ENCODE measurements at places on chromosomes 4 and X.

- no peak for DNase-seq
Observed at GRCh38 chrX:46180258-46180687, 364.9 kb downstream of the ZNF674 start.

DNA sequence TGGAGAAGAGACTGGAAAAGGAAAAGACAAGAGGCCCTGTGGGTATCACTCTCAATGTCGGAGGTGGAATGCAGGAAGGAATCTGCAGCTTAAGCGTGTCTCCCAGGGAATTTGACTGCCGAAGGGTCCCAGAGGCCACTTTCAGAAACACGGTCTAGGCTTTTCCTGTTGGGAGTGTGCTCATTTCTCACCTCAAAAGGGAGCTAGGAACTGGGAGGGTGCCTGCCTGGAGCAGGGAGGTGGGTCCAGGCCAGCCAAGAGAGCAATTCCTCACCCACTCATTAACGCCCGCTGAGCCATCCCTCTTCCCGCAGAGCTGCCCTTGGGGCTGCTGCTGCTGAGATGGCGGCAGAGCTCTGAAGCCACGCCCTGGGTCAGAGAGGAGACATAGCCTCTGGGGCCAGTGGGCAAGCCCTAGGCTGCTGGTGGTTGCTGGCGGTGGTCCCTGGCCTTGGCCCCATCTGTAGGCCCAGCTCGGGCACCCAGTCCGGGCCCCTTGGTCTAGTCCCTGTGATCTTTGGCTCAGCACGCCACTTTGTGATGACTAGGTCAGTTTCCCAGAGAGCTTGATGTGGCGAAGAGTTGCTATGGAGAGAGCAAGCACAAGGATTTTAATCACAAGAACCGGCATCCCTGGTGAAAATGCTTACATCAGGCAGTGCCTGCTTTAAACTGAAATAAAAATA is 4.1 kb downstream of the ZNF185 start:
- DNase-seq: no peak

GRCh38 chr4:110780538-110780937 is 157.7 kb upstream of the PITX2 start:
- no peak for DNase-seq

GRCh38 chr4:29581457-29581856 is 1138.7 kb upstream of the PCDH7 start:
- DNase-seq: no peak

GRCh38 chr4:48296365-48296764 is 26.7 kb upstream of the TEC start:
- no peak for DNase-seq

GRCh38 chr4:22237846-22238494 is 277.9 kb downstream of the ADGRA3 start:
- no peak for DNase-seq

GRCh38 chr4:80097400-80098177 is 24.6 kb upstream of the ANTXR2 start:
- no peak for DNase-seq

- no peak for DNase-seq
Observed at GRCh38 chr4:172725581-172725980, 443.0 kb upstream of the GALNT7 start.

DNA sequence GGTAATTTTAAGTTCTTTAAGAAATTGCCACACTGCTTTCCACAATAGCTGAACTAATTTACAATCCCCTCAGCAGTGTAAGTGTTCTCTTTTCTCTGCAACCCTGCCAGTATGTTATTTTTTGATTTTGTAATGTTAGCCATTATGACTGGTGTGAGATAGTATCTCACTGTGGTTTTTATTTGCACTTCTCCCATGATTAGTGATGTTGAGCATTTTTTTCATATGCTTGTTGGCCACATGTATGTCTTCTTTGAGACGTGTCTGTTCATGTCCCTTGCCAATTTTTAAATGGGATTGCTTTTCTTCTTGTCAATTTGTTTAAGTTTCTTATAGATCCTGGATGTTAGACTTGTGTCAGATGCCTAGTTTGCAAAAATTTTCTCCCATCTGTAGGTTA is 86.1 kb downstream of the BMP3 start:
- no peak for DNase-seq

DNA sequence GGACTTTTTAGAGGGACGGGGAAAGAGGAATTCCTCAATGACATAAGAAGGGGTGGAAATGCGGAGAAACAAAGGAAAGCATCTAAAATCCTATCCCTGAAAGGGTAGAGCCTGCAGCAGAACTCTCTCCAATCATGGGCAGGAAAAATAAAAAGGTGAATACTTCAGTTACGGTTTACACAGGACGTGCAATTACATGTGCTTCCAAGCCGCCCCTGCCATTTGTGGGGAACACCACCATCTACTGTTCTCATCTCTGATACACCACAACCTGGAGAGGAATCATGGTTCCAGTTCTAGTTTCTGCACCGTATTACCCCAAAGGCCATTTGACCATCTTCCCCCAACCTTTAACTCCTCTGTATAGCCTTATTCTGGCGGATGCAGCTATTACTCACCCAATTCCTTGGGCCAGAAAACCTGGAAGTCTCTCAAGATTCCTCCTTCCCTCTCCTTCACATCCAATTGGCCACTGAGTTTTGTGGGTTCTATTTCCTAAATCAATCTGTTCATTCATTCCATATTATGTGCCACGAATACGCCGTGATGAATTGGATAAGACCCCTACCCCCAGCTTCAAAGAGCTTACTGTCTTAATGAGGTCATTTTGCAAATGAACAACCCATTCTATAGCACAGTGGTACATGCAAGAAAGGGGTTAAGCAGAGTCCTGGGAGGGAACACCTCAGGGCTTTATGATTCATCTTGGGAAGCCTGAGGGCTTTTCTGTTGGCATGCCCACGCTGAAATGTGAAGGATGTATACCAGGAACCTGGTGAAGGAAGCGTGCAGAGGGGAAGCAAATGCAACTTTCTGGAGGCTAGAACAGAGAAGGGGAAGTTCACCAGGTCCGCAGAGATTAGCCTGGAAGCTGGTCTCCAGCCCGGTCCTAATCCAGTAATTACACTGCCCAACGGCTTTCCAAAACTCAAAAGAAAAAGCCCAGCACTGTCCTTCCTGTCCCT is 1.4 kb upstream of the MSL3 start:
- DNase-seq: no peak

All from effector CD8-positive, alpha-beta T cell (primary cell).